ENCODE measurements at places on chromosomes 11 and 22.

GRCh38 chr11:1226986-1227550 is 4.2 kb downstream of the MUC5B start:
- no peak for DNase-seq

DNA sequence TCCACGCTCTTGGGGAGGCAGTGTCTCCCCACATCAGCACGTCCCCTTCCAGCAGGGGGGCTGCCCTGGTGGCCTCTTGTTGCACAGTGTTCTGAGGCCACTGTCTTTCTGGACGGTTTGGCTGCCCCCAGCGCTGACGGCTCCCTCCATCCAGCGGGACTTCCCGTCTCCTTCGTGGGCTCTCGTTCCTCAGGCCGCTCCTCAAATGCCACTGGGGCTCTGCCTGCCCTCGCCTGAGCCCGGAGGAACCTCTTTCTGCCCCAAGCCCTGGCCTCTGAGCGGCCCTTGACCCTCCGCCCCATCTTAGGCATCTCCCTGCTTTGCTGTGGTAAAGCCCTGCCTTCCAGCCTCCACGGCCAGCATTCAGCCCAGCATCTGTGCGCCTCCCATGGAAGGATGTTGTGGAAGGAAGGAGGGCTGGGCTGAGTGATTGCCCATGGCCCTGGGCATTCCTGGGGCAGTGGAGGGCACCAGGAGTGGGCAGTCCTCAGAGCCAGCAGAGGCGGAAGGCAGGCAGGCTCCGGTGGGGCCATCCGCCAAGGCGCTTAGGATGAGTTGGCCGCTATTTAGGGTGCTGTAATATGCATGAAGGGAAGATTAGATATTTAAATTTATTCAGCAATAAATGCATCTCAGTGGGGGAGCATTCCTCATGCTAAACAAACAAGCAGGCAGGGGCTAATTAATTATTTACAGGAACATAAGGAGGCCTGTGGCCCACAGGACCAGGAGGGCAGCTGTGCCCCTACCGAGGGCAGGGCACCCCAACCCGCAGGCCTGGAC is 17.8 kb downstream of the OTUB1 start:
- DNase-seq, result no peak

GRCh38 chr11:68954836-68955606 is 25.8 kb downstream of the MRGPRD start:
- no peak for DNase-seq

DNA sequence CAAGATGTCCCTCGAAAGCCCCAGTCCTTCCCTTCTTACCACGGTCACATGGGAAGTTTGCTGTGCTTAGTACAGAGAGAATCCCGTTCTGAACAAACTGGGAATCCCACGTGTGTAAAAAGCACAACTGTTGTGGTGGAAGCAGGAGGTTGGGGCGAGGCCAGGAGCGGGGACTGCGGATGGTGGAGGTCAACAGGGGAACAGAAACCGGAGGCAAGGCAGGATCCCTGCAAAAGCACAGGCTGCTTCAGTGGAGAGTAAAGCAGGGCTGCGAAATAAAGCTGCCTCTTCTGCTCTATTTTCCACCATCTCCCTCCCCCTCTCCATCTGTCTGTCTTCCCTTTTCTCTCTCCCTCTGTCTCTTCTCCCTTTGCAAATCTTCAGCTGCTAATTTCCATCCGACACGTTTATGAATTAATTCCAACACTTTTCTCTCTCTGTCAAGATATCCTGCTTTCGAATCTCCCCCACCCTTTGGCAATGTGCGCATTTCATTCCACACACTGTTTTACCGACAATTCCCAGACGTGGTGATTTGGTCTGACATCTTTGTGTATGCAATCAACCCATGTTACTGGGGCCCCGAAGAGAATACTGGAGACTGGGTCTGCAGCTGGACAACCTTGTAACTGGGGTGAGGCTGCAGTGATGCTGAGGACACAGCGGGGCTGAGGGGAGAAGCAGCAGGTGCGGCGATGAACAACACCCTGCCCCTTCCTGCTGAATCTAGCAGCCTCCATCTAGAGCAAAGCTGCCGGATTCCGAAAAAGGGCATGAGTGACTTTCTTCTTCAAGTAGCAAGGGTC is 571.8 kb downstream of the OPCML start:
- no peak for DNase-seq

DNA sequence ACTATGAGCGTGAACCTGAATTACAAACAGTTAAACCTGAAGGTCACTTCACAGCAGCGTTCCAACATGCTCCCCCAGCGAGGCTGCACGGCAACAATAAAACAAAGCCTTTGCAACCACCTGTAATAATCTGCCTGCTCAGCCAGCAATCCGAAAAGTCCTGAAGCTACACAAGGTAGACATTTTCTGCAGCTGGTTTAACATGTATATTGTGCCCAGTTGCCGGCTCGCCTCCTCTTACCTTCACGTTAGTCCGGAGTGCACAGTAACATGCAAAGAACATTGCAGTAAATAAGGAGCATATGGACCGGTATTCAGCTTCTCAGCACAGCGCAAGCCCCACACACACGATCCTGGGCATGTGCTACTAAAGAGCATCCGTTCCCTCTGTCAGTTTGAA is 704.3 kb downstream of the DLG2 start:
- DNase-seq, result no peak

DNA sequence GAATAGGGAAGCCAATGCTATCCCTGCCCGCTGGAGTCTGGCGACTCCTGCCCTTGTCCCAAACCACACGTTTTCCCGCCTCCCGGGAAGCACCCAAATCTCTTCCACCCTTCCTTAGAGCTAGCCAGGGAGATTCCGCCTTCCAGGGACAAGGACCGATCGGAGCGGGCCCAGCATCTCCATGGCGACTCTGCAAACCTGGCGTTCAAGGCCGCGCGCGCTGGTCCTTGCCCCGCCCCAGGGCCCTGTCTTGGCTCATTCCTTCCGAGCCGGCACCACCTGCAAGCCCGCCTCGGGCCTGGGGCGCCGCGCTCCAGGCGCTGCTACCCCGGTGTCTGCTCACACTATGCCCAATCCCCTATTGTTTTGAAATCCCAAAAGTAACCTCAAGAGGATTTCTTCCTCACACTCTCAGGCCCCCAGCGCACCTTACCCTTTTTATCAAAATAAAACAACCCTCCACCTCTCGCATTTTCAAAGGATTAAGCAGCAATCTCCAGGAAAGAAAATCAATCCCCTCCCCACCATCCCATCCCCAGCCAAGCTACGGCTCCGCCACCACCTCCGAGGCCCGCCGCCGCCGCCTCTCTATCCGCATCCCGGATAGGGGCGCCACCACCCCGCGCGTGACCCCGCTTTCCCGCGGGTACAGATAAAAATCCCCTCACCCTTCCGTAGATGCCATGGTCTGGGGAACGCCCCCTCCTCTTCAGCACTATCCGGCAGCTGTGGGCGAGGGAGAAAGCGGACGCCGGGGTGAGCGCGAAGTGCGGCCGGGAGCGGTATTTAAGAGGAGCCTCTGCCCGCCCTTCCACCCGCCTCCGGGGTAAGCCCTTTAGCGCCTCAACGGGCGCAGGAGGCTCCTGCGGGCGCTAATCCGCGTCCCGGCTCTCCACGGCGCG is 825 bp downstream of the SLC1A2 start:
- no peak for DNase-seq

GRCh38 chr11:7622721-7623120 is 50.6 kb downstream of the CYB5R2 start:
- no peak for DNase-seq

DNA sequence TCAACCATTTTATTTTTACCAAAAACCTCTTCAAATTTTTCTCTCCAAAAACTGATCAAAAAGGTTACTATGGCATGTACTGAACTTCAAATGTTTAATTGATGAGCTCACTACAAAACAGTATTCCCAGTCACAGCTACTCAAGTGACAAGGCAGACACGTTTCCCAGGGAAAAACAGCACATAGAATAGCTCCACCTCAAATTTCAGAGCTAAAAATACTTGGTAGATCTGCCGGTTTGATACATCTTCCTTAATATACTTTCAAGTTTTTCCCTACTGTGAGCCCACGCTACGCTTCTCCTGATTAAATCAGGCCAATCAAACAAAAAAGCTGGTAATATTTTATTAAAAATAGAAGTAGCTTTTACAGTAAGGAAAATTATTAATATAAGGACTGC is 100.4 kb downstream of the EFCAB6 start:
- no peak for DNase-seq

DNA sequence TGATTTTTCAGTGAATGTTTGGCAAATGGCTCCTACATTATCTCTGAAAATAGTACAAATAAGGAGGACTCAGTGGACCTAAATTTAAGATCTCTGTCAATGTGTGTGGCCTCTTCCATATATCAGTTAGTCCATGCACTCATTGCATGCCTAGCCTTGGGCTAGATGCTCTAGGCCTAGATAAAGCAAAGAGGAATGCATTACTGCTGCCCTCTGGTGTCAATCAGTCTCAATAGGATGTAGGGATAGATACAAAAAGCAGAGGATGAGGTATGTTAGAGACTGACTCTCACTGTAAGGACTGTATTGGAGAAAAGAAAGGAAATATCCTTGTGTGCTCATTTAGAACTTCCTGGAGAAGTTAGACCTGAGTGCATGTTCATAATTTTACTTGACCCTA is 42.0 kb downstream of the MS4A2 start:
- DNase-seq, result no peak

GRCh38 chr11:32141745-32142546 is 51.1 kb downstream of the RCN1 start:
- DNase-seq, result no peak

DNA sequence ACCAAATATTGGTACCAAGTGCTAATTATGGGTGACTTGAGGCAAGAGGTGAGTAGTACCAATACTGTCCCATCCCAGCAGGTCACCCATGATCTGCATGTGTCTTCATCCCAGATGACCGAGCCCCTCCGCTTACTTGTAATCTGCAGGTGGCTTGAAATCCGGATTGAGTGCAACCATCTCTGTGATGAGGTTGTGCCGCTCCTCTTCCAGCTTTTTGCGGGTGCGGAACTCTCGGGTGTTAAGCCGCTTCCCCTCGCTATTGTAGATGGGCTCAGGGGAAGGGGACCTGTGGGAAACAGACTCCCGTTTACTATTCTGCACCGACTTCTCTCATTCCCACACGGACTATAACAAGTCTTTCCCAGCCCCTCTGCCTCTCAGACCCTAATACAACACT is 8.2 kb downstream of the SF1 start:
- DNase-seq, result no peak

- no peak for DNase-seq
These were observed 8.5 kb downstream of the ELFN2 start for GRCh38 chr22:37418627-37419369.

DNA sequence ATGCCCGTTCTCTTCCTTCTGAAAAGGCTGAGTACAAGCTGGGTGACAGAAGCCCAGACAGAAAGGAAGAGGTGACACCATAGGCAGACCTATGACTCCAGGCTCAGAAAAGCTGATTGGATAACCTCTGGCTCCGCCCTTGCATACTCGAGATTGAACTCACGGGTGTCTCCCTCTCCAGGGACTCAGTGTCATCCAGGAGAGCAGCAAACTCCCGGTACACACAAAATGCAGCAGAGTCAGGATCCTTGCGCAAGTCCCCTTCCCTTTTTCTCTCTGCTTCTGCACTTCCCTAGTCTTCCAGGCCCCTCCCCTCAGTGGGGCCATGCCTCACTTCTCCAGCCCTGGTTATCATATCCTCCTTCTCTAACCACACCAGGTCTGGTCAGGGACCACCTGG is 9.8 kb downstream of the SCN4B start:
- no peak for DNase-seq

DNA sequence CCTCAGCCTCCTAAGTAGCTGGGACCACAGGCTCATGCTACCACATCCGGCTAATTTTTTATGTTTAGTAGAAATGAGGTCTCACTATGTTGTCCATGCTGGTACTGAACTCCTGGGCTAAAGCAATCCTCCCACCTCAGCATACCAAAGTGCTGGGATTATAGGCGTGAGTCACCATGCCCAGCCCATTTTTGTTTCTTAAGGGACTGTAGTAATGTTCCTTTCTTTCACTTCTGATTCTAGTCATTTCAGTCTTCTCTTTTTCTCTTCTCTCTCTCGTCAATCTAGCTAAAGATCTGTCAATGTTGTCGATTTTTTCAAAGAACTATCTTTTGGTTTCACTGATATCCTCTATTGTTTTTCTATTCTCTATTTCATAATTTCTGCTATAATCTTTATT is 111.0 kb upstream of the APOA1 start:
- DNase-seq, result no peak

- no peak for DNase-seq
These were observed 47.2 kb downstream of the PIWIL3 start for GRCh38 chr22:24727218-24727851.

- no peak for DNase-seq
These were observed 30.9 kb downstream of the CHEK2 start for GRCh38 chr22:28710576-28711191.

DNA sequence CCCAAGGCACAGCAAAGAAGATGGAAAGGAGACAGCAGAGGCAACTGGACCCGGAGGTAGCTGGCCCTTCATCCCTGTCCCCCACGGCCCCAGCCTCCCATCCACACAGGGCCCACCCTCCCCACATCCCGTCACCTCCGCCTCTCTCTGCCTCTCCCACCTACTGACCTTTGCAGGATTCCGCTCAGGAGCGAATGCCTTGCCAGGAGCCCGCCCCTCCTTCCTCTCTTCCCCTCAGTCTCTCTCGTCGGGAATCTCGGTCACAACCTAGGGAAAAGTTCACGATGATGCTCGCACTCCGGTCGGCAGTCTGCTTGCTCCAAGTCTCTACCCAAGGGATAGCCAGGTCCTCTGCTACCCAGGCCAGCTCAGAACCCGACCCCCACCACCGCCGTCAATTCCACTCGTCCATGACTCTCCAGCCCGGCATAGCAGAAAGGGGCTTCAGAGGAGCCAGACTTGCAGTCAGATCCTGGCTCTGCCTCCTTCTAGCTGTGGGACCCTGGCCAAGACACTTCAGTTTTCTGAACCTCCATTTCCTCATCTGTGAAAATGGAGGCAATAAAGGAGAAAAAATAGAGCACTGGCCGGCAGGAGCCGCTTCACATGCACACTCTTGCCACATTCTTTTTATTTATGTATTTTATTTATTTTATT is 10.2 kb downstream of the AHNAK start:
- no peak for DNase-seq

DNA sequence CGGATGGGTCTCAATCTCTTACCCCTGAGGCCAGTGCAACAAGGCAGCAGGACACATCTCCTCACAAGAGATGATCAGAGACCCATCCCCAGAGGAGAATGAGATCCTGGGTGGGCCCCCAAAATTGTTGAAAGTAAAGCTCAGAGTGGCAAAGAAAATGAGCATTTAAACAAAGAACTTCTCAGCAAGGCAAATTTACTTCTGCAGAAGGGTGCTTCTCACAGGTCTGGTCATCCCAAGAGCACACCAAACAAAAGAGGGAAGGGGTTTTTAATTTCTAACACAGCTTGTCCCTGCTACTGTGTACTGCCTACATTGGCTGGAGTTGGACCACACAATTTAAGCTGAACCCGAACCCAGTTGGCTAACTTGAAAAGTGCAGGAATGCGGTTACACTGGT is 1628.6 kb upstream of the RAG2 start:
- no peak for DNase-seq

DNA sequence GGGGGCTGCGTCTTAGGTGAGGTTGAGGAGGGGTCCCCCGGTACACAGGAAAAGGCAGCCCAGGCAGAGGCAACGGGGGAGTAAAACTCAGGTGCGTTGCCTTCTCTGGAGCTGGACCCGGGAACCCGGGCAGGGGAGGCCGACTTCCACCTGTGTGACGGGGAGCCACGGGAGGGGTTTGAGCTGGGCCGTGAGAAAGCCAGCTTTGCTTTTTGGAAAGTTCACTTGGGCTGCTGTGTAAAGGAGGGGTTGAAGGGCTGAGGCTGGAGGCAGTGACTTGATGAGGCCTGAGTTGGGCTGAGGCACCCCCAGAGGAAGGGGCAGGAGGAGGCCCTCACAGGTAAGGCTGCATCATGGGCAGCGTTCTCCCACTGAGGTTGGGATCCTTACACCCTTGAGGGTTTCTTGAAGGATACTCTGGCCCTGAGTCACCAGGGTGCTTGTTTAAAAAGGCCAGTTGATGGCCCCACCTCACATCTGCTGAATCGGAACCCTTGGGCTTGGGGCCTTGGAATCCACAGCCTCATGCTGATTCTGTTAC is 47.2 kb downstream of the CHRDL2 start:
- no peak for DNase-seq
